ENCODE measurements at places on chromosomes 16 and 17.

DNA sequence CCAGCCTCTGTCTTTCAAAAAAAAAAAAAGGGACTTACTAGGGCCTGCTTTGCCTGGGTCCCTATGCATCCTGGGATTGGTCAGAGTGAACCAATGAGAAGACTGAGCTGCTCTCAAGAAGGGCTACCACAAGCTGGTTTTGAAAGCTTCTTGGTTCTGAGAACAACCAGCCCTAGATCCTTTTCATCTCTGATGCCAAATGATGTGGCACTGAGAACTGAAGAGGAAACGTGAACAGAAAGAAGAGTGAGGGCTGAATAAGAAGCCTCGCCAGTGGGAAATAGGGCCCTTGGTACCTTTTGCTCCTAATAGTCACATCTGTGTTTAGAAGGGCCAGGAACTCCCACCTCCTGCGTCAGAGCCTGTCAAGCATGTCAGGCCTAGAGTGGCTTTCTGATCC is 10.7 kb downstream of the TACO1 start:
- DNase-seq = no peak

DNA sequence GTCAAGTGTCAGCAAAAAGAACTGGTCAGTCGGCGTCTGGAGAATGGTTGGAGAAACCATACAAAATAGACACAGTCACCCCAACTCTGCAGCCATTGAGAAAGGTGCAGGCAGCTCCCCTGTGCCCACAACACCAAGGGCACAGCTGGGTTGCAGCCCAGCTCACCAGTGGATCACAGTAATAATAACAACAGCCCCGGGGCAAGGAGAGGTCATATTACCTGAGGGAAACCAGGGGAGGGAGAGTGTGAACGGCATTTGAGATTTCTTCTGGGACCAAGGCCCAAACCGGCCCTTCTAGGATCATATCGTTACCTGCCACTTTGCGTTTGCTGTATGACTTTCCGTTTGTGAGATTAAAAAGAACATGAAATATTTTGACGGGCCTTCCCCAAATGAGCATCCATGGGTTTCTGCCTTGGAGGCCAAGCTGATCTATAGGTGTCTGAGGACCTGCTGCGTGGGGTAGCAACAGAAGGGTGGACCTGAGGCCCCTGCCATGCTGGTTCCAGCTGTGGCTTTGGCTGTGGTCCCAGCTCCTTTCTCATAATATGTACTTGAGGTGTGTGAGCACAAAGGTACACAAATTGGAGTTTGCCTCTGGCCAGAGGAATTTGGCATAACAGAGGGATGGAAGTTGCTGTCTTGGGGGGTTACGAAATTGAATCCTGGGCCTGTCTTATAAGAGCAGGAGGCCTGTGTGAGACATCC is 154.6 kb downstream of the CMIP start:
- DNase-seq = no peak

- DNase-seq = no peak
Observed at GRCh38 chr17:30279156-30279555, 12.6 kb downstream of the BLMH start.

- no peak for DNase-seq
Observed at GRCh38 chr17:79798299-79799173, 1.7 kb upstream of the CBX8 start.

DNA sequence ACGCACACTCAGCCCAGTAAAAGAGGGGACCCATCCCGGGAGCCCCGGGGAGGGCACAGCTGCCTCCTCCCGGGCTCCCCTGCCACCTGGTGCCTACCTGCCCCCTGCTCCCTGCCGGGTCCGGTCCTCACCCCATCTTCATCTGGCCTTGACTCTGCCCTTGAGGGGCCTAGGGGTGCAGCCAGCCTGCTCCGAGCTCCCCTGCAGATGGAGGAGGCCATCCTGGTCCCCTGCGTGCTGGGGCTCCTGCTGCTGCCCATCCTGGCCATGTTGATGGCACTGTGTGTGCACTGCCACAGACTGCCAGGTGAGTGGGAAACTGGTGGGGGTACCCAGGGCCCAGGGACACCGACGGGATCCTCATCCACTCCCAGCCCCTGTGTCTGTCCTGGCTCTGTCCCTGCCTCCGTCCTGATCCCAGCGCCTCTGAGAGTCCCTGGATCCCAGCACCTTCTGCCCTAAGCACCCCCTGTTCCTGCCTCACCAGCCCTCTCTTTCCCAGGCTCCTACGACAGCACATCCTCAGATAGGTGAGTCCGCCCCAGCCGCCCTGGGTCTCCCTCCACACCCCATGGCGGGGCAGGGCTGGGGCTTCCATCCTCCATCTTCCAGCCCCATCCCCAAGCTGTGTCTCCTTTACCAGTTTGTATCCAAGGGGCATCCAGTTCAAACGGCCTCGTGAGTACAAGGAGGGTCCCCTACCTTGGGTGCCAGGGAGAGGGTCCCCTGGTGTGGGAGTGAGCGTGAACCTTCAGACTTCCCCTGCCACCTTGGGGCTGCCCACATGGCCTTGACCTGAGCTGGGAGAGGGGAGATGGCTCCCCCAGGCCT is 574 bp downstream of the LAT start:
- no peak for DNase-seq

- no peak for DNase-seq
Observed at GRCh38 chr17:29911641-29912177, 18.3 kb downstream of the SSH2 start.

DNA sequence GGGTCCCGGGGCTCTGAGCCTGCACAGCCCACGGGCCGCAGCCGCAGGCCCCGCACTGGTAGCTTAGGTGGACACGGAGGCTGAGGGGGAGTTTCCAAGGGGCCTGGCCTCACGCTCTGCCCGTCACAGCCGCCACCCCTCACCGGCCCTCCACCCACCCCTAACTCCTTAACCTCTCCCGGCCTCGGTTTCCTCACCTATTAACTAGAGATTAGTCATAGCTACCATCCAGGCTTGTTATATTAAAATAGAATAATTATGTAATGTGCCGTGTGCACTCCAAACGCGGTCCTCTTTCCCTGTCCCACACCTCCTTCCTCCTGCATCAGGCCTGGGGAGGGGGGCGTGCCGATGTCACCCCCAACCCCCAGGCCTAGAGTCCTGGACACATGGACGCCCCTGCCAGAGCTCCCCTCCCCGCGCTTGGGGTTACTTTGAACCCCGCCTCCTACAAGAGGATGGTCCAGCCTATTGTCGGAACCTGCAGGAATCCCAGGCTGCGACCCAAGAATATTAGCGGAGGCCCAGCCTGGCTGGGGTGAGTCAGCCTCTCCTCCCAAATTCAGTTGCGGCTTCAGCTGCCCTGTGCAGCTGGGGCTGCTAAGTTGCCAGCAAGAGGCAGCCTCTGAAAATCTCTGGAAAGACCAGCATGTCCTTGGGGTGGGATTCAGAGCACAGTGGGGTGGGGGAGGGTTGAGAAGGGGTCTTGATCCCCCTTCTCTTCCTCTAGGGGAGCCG is 17.3 kb downstream of the SOCS3 start:
- DNase-seq = no peak

DNA sequence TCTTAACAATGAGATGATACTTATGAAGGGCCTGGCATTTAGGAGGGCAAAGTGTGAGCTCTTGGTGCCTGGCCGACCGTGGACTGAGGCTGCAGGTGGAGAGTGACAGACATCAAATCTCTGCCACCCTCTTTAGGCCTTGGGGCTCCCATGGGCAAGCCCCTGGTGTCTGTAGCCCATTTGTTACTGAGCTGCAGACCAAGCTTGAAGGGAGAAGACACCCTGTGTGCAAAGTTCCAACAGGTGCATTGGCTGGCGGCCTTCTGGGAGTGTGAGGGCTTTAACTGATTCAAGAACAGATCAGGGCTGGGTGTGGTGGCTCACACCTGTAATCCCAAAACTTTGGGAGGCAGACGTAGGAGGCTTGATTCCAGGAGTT is 789 bp upstream of the CTRL start:
- no peak for DNase-seq

GRCh38 chr17:2390199-2390836 is 10.5 kb downstream of the MNT start:
- DNase-seq = no peak

GRCh38 chr17:64216338-64217248 is 46.5 kb downstream of the TEX2 start:
- no peak for DNase-seq

DNA sequence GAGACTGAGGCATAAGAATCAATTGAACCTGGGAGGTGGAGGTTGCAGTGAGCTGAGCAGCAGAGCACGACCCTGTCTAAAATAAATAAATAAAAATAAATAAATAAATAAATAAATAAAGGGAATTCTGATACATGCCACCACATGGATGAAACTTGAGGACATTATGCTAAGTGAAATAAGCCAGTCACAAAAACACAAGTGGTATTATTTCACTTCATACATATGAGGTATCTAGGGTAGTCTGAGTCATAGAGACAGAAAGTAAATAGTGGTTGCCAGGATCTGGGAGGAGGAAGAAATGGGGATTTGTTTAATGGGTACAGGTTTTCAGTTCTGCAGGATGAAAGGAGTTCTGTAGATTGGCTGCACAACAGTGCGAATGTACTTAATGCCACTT is 16.3 kb downstream of the PIPOX start:
- no peak for DNase-seq

- no peak for DNase-seq
Observed at GRCh38 chr16:57405097-57405496, 530 bp downstream of the CCL17 start.

GRCh38 chr17:9239246-9239792 is 218.0 kb downstream of the NTN1 start:
- DNase-seq = no peak

DNA sequence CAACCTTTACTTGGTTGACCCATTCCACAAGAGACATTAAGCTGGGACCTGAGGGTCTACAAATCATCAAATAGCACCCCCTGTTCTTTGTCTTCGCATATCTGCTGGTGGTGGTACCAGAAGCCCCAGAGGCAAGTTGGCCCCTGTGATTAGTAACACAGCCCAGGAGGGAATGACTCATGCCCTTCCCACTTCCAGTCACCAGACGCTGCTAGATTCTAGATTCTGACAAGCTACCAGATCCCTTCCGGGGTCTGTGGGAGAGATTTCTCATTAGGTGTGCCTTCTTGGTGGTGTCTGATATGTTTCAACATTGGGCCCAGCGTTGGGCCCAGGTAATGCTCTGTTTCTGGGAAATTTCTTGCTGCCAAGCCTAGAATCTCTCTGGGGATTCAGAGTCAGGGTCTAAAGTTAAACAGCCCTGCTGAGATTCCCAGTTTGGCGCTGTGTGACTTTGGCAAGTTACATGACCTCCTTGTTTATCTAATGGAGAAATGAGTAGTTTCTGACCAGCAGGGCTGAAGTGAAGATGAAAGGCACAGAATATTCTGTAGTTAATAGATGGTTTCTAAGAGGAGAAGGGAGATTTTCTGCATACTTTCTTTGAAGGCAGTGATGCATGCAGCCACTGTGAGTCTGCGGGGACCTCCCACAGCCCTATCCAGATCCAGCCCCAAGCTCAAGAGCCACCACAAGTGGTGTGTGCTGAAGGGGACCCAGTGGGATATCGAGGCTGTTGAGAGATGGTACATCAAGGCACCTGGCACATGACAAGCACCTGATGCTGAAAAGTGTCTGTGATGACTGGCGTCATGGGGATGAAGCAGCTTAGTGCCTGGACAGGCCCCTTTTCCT is 3.9 kb downstream of the TRPV2 start:
- no peak for DNase-seq

DNA sequence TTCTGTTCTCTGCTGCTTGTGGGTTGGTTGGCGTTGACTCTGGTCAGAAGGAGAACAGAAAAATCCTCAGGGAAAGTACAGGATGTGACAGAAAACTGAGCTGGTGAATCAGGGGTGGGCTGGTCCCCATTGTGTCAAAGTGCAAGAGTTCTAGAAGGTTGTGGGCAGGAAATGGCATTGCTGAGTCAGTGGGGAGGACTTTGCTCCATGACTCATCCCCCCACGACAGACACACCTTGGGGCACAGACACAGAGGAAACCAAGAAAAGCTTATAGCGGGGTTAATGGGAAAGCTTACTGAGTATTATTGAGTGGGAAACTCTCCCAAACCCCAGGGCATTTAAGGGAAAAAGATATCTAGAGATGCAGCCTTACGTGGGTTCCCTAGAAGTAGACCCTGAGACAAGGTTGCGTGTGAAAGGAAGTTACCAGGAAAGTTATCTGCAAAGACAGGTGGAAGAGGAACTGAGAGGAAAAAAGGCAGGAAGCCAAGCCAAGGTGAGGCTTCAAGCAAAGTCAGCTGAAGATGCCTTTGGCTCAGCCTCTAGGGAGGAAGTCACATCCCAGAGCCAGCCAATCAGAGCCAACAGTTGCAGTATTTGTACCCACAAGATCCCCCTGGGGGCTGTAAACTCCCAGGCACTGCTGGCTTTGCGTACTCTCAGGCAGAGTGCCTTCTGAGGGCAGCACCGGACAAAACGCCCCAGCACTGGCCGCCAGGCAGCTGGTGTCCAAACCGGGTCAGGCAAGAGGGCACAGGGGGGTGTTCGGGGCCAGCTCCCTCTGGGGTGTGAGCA is 86.4 kb downstream of the FOXL1 start:
- DNase-seq = no peak

GRCh38 chr17:57970710-57971109 is 15.5 kb upstream of the CUEDC1 start:
- no peak for DNase-seq

DNA sequence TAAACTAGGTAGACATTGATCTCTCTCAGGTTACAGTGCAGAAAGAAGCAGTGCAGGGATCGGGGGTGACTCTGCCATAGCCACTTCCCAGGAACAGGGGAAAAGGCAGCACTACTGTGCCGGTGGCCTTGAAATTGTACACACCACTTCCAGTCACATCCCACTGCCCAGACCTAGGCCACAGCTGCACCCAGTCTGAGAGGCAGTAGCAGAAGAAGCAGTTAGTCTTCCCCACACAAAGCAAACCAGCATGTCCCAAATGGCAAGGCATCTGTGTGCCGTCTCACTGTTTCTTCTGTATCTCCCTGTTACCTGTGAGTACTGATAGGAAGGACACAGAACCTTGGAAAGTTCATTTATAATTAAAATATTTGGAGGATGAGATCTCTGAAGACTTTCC is 47.0 kb downstream of the TMC6 start:
- DNase-seq = no peak

DNA sequence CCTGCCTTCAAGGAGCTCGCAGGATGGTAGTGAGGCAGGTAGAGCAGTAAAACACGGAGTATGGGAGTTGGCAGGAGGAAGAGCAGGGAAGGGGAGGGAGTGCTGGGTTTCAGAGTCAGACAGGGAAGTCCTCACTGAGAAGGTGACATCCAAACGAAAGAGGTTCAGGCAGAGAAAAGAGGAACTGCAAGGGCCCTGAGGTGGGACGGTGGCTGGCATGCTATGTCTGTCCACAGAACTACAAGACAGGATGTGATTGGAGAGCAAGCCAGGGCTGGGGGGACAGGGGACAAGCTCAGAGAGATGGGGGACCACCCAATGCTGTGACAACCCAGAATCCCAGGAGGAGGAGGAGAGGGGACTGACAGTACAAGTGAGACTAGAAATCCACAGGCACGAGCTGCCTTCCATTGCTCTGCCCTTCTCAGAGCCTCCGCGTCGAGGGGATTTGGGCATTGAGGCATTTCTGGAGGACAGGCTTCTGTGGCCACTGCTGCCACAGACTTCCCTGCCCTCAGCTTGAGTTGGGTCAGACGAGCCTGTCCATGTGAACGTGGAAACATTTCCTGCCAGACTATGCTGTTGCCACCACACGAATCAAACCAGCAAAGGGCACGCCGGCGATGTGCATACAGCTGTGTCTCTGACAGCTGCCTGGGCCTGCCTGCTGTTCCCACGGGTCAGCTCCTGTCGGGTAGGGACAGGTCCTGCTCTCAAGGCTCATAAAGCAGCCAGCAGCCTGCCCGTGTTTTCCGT is 100.1 kb downstream of the RAB11FIP4 start:
- no peak for DNase-seq
